ENCODE measurements at places on chromosomes 7 and 10.
A peak's percentile ranks its signal among the peaks of the same experiment; 100 is the strongest.

- no peak for DNase-seq
Measured at GRCh38 chr10:62183442-62183841, 85.2 kb downstream of the RTKN2 start.

DNA sequence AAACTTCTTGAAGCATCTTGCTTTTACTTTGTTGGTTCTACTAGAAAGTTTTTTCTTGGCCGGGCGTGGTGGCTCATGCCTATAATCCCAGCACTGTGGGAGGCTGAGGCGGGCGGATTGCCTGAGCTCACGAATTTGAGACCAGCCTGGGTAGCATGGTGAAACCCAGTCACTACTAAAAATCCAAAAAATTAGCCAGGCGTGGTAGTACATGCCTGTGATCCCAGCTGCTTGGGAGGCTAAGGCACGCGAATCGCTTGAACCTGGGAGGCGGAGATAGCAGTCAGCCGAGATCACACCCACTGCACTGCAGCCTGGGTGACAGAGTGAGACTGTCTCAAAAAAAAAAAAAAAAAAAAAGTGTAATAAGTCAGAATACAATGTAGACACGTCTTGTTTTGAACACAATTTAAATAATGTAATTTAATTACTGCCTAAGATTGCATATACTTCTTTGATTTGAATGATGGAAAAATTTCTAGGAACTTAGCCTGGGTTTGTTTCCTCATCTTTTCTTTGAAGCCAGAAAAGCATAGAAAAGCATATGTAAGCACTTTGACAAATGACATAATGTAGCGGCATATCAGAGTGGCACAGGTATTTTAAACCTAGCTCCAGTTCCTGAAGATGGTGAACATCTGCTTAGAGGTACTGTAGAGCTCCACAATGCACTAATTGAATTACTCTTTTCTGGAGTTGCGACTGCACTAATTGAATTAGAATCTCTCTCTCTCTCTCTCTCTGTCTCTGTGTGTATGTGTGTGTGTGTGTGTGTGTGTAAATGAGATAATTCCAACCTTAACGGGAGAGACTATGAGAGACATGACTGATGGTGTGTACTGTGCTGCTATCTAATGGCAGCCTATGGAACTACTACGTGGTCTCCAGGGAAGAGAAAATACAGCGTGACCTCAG, 87.8 kb downstream of the BTRC start:
- DNase-seq, result peak; percentile 77

GRCh38 chr7:114567416-114567815, 152.8 kb downstream of the FOXP2 start:
- DNase-seq, result peak; percentile 36

DNA sequence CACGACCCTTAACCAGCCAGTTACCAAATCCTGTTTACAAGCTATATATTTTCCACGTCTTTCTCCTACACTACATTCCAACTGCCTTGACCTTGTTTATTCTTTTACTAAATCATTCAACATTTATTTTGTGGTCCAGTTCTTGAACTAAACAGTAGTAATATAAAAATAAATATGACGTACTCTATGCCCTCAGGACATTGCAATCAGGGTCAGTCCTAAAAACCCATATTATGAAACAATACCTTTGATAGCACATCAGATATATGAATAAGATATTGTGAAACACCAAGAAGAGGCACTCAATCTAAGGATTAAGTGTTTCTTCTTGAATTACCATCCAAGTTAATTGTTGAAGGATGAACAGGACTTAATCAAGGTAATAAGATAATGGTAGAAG, 52.5 kb upstream of the WNT16 start:
- DNase-seq, result no peak

- no peak for DNase-seq
Measured at GRCh38 chr7:134539380-134540004, 9.4 kb upstream of the AKR1B15 start.

DNA sequence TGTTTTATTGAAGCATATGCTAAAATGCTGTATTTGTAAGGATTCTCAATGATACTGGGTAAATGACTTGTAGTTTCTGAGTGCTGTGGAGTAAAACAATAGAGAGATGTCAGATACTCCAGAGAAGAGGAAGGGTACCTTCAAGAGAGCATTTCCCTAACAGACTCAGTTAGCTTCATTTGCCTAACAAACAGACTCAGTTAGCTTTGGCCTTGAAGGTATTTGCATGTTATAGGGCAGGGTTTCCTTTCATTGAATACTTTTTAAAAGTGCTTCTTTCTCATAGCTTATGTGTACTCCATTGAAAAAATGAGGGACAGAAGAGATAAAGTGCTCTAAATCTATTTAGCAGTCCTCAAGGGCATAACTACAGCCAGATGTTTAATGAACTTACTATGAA, 101.8 kb downstream of the CHN2 start:
- no peak for DNase-seq

GRCh38 chr10:102633287-102633686, 11.0 kb upstream of the TRIM8 start:
- DNase-seq, result peak; percentile 63

- peak; percentile 17 for DNase-seq
Measured at GRCh38 chr10:625751-626711, 63.4 kb downstream of the DIP2C start.

DNA sequence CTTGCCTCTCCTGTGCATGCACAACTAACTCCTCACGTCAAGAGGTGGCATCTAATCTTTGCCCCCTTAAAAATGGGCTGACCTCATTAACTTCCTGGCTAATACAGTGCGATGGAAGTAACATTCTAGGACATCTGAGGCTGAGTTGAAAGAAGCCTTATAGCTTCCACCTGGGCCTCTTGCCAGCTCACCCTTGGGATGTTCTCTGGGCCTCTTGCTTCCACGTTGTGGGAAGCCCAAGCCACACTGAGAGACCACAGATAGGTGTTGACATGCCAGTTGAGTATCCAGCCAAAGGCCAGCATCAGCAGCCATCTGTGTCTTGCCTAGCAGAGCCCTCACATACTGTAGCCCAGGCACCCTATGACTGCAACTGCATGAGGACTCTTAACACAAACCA, 60.8 kb upstream of the GDF10 start:
- no peak for DNase-seq

- DNase-seq, result peak; percentile 45
Measured at GRCh38 chr10:34134602-34135001, 680.5 kb downstream of the PARD3 start.

GRCh38 chr7:147279964-147280374, 1163.4 kb downstream of the CNTNAP2 start:
- no peak for DNase-seq

DNA sequence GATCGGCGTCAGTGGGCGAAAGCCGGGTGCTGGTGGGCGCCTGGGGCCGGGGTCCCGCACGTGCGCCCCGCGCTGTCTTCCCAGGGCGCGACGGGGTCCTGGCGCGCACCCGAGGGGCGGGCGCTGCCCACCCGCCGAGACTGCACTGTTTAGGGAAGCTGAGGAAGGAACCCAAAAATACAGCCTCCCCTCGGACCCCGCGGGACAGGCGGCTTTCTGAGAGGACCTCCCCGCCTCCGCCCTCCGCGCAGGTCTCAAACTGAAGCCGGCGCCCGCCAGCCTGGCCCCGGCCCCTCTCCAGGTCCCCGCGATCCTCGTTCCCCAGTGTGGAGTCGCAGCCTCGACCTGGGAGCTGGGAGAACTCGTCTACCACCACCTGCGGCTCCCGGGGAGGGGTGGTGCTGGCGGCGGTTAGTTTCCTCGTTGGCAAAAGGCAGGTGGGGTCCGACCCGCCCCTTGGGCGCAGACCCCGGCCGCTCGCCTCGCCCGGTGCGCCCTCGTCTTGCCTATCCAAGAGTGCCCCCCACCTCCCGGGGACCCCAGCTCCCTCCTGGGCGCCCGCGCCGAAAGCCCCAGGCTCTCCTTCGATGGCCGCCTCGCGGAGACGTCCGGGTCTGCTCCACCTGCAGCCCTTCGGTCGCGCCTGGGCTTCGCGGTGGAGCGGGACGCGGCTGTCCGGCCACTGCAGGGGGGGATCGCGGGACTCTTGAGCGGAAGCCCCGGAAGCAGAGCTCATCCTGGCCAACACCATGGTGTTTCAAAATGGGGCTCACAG, 1.1 kb downstream of the EGFR start:
- no peak for DNase-seq
